ENCODE measurements at places on chromosomes 7 and 10.
A peak's percentile ranks its signal among the peaks of the same experiment; 100 is the strongest.

- DNase-seq = no peak
These were observed 117.0 kb downstream of the KBTBD2 start for GRCh38 chr7:32774541-32774951.

- DNase-seq = peak; percentile 99
These were observed 135.7 kb upstream of the GDF10 start for GRCh38 chr10:47164126-47164799.

- no peak for DNase-seq
These were observed 143.9 kb downstream of the SH3PXD2A start for GRCh38 chr10:103711351-103711994.

- DNase-seq = no peak
These were observed 246.8 kb downstream of the TNS3 start for GRCh38 chr7:47335071-47335470.

DNA sequence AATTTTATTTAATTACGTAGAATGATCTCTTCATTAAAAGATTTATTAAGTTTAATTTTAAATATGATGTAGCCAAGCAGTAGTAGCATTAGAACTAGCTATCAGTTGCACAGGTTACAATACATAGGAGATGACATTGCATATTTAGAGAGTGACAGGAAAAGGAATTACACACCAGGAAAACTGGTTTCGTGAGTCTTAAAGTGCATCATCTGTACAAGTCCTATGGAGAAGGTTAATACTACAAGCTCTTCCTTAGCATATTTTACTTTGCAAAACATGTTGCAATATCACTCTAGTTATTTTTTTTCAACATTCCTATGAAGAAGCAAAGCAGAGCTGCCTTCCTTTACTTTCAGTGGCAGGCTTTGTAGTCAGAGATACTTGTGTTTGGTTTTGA is 20.2 kb upstream of the SEM1 start:
- DNase-seq = no peak

DNA sequence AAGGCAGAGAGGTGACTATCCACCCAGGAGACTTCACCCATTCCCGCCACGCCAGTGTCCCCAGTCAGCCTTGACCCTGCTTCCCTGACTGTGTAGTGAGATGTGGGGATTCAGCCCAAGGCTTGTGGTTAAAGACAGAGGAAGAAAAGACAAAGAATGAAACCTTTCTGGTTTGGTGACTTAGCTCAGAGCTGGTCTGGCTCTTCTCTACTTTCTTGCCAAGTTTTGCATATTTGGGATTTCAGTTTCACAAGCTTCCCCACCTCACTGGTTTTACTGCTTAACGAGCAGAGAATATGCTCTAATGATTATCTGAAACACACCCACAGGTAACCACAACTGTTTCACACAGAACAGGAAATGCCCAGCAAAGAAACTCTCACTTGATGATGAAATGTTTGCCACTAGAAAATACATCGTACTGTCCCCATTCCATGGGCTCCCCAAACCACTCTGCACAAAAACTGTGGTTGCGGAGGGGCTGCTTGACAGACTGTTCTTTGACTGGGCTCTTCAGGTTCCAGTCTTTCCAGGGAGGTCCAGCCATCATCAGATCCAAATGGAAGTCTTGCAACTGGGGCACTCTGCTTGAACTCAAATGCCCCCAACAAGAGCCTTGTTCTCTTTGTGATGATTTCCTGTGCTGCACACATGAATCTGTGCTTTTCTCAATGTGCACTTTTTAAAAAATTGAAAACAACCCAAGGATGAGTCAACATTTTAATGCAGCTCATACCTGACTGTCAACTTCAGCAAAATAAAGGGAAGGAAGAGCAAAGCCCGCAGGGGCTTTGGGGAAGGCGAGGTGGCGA is 95.5 kb downstream of the CTBP2 start:
- DNase-seq = peak; percentile 34

GRCh38 chr10:9895453-9895852 is 1122.2 kb upstream of the CELF2 start:
- no peak for DNase-seq

DNA sequence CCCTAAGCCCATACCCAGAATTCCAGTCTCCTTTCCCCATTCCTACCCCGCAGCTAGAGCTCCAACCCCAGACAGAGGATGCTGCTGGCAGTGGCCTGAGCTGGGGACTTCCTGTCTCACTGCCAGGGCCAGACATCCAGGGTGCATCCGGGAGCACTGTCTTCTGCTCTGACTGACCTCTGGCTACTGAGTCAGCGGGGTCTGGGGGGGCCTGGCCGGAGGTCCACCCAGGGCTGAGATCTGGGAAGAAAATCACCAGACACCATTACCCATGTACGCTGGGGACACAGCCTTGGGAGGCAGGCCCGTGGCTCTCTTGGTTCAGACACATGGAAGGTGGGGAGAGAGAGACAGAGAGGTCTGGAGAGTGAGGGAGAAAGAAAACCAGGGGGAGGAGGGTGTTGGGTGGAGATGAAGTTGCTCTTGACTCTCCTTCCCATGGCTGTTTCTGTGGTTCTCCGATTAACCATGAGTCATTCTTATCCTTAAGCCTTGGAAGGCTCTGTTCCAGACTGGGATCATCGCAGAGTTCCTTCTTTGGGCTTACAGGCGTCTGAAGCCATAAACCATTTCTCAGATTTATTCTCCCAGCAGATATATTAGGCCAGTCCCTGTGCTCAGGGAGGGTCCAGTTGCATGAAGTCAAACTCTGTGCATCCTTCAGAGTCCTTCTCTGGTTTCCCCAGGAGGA is 23.6 kb downstream of the TSPAN15 start:
- DNase-seq = peak; percentile 91

- DNase-seq = no peak
These were observed 280.0 kb downstream of the CACNA2D1 start for GRCh38 chr7:82163586-82163985.

DNA sequence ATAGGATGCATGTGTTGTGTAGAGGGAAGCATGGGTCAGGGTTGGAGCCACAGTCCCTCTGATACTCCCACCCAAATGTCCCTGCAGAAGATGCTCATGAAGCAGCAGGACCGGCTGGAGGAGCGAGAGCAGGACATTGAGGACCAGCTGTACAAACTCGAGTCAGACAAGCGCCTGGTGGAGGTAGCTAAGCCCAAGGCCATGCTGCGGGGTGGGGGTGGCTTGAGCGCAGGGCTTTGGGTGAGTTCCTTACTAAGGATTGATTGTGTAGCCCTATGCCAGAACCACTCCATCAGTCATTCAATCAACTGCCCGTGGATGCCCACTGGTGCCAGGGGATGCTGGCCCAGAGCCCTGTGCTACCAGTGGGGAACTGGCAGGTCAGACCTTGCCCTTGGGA is 10.3 kb downstream of the TRIM8 start:
- DNase-seq = no peak

DNA sequence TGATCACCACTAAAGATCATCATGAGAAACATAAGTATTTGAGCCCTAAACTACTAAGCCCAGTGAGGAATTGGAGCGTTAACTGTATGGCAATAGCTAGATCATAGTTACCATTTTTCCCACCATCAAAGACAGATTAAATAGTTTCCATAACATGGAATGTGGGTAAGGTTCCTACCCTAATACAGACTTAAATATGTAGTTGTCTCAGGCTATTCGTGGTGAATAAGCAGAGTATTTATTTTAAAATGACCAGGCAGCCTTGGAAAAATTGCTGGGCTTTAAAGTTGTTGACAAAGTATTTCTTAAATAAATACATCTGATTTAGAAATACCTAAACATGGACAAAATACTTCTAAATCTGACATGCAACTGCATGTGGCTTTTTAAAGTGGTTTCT is 106.8 kb downstream of the NT5C2 start:
- DNase-seq = no peak

DNA sequence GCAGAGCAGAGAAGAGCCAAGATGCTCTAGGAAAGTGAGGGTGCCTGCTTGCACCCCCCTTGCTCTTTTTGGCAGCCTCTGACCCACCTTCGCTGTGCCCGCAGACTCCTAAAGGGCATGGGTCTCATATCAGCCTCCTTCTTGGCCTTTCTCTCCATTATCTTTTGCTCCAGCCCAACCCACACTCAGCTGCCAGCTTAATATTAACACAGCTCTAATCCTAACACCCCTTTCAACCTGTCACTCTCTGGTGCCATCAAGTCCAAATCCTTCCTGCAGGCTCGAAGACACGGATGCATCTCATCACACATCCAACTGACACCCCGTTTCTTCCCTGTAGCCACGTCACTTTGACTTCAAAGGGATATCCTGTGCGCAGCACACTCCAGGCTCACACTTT is 171.6 kb upstream of the AUTS2 start:
- no peak for DNase-seq

- DNase-seq = no peak
These were observed 5.2 kb downstream of the CCNY start for GRCh38 chr10:35341521-35341920.

GRCh38 chr7:131546126-131546525 is 10.3 kb downstream of the PODXL start:
- peak; percentile 49 for DNase-seq

DNA sequence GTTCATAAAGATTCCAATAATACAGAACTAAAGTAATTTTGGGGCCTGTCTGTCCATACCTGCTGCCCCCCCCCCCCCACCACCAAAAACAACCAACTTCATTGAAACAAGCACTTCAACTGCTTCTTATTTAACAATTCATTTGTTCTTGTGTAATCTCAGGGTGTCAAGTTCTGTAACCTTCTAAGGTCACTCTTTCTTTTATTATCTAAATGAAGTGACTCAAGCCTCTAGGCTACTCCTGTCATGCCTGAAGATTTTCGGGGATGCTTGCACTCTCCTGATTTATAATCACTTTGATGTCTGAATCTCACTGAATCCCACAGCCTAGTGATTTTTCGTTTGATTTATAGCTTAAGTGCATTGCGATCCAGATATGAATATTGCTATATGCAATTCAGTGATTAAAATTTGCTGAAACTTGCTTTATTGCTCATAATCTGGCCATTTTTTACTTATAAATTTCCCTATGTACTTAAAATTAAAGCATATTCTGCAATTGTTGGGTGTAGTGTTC is 27.2 kb downstream of the GARIN1A start:
- DNase-seq = no peak

GRCh38 chr10:86169506-86170254 is 196.9 kb downstream of the GRID1 start:
- DNase-seq = no peak

DNA sequence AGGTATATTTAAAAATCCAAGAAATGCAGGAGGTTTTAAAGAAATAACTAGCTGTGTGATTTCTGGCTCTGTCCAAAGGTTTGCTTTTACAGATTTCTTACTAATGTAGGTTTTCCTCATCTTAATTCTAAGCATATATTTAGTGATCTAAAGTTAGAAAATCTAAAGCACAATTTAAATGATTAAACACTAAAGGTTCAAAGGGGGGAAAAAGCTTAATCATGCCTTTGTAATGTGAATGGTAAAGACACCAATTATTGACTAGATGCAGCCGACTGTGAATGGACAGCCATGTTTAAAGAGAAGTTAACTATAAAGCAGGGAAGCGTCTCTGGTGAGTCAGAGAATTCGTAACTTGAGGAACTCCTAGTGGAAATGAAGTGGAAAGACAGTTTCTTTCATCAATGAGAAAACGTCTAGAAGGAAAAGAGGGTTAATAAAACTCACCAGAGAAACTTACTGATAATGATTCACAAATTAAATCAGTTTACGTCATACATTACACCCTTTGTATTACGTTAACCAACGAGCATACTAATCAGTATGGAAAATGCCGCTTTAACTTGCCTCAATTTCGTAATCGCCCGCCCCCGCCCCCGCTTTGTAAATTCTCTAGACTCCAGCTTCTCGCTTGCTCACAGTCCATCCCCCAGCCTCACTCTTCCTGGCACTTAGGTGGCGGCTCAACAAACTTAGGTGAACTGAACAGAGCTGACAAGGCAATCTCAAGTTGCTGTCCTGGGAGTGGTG is 1.1 kb upstream of the HBP1 start:
- DNase-seq = peak; percentile 91
